ENCODE measurements at places on chromosomes 6 and 20. TPM values are rescaled to one million over a fixed set of nuclear protein-coding genes. Genes with fewer than 3 reads are reported as not detected.

DNA sequence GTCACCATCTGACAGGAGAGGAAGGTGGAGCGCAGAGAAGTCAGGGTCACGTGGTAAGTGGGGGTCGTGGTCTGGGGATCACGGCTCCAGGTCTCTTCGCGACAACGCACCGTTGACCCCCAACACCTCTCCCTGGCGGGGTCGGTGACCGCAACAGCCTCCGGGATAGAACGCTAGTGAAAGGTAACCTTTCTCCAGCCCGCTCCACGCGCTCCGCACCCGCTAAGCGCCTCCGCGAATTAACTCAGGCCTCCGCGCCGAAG, 600 bp upstream of the SYNJ2 start:
- DNase-seq: no peak

GRCh38 chr6:54778731-54779130, 67.8 kb upstream of the FAM83B start:
- no peak for DNase-seq

GRCh38 chr20:45036044-45036755, 64.7 kb downstream of the KCNS1 start:
- DNase-seq: no peak

- no peak for DNase-seq
Observed at GRCh38 chr6:68776354-68776753, 141.3 kb downstream of the ADGRB3 start.

DNA sequence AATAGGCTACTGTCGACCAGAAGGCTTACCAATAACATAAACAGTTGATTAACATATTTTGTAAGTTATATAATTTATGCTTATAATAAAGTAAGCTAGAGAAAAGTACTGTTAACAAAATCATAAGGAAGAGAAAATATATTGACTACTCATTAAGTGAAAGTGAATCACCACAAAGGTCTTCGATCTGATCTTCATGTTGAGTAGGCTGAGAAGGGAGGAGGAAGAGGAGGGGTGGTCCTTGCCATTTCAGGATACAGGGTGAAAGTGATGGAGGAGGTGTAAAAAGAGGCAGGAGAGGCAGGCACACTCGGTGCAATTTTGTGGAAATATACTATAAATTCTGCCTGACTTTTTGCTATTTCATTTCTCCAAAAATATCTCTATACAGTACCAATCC, 10.4 kb downstream of the FBXL4 start:
- DNase-seq: no peak

DNA sequence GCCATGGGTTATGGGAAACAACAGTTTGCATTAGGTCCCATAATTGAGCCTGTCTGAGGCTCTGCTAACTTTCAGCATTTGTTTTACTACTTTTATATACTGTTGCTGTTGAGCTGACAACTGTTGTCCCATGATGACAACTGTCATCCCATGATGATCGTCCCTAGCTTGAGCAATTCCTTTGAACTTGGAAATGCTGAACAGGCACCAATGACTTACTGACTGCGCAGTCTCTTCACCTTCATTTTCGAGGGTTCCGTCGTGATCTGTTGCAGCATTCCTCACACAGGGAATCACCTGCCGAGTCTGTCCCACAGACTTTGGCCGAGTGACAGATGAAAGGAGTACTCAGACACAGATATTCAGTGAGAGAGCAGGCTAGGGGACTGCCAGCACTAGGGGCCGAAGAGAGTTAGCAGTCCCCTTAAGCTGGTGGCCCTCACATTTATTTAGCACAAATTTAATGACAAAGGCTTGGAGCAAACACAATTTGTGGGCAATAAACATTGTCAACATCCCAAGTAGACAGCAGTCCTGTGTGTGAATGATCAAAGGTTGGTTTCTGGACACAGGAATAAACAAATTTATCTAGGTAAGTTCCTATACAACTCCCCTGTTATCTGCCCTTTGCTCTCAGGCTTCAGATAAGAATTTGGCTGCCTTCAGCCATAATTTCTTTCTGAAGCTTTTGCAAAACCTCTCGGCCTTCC, 10.0 kb upstream of the TBC1D20 start:
- DNase-seq: no peak

DNA sequence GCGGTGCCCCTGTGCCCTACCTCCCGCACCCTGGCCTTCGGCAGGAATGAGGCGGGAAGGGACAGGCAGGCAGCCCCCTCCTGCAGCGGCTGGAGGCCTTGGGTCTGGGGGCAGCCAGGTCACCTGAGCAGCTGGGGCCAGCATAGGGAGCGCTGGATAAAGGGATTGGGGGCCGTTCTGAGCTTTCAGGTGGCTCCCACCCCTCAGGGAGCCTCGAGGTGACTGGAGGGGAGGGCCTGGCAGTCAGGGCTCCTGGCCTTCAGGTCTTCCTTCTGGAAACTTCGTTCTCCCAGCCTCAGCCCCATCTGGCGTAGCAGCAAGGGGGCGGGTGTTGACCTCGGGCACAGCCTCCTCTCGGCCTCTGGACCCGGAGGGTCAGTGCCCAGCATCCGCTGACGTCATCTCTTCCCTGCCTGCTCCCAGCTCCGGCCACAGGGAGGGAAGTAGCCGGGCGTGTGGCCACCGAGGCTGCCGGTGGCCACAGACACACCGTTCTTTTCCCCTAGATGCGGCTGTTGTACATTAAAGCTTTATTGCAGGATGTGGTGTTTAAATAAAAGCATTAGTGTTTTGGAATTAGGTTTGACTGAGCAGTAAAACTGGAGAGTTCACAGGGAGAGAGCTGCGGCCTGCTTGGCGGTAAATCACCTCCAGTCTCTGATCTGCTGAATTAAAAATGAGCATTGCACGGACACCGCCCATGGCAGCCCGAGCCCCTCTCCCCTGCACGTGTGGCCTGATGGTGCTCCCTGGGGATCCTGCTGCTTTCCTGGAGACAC, 80.0 kb upstream of the GATA5 start:
- DNase-seq: no peak

C20orf202 gene
- 0.13 TPM for total RNA-seq

ULBP1 gene
- total RNA-seq: 2.1 TPM

NR2E1 gene
- total RNA-seq: not detected

ATP6V1G2 gene
- total RNA-seq: 3.6 TPM

All from H9 (cell line).